ENCODE measurements at places on chromosomes 3 and 15.

DNA sequence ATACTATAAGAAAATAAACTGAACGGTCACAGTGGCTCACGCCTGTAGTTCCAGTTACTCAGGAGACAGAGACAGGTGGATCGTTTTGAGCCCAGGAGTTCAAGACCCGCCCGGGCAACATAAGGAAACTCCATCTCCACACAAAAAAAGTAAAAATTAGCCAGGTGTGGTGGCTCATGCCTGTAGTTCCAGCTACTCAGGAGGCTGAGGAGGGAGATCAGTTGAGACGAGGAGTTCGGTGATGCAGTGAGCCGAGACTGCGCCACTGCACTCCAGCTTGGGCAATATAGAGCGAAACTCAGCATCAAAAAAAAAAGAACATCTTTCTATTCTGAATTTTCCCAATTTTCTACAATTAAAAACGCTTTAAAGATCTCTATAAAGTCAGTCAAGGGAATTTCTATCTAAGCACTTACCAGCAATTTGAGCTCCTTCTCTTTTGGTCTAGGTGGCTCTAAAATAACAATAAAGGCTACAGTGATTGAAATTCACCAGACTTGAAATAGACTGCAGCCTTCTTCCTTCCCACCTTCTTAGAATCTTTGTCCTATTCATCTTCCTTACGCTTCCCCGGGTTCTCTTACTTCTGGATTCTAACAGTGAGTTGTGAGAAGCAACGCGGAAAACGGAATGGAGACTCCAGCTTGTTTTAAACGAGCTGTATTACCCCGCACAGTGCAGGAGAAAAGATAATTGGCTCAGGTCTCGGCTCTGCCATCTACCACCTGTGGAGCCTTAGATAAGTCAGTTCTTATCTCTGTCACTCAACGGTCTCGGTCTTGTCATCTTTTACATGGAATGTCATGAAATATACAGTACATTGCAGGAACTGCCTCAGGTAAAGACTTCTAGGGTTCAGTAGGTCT, 812 bp upstream of the SEC62 start:
- peak; percentile 7 for DNase-seq

DNA sequence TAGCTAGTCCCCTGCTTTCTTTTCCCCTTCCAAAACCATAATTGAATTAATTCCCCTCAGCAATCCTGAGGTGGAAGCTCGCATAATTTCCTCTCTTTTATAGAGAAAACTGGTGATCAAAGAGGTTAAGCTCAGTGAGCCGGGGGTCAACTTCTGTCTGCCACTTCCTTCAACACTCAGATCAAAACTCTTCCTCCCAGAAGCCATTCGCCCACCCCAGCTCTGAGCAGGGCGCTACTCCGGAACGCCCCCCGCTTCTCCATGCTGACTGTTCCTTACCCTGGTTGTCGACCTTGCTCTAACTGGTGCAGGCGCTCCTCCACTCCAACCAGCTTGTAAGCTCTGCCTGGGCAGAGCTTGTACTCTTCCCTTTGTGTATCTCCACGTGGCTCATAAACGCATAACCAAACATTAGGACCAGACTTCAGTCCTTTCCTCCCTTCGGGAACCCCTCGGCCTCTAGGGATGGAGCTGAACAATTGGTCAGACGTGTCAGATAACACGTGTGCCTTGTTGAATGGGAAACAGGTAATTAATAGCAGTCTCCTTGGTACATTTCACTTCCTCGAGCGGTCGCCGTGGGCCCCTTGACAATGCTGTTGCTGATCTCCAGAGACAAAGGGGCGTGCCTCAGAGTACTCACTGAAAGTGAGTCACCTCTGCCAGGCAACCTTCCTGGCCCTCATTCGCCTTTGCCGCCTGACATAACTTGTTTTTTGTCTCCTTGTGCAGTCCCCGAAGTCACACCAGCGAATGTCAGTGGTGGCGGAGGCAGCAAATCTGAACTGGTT, 71.8 kb downstream of the IL5RA start:
- no peak for DNase-seq

- DNase-seq: no peak
These were observed 742.4 kb upstream of the NR2F2 start for GRCh38 chr15:95588056-95588455.

GRCh38 chr3:39413691-39414420, 7.3 kb downstream of the RPSA start:
- no peak for DNase-seq

DNA sequence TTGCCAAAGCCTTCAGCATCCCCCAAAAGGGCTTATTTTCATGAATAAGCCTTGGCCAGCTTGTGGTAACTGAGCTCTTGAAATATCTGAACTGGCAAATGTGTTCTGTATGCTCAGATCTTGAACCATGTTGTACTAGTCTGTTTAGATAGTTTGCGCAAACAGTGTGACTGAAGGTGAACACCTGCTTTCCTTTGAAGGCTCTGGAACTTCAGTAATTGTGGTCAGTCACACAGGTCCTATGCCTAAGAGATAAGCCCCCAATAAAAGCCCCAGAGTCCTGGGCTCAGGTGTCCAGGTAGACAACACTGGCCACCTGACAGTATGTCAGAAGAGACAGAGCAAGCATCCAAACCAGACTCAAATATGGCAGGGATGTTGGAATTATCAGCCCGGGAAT, 5.4 kb downstream of the TUBGCP5 start:
- no peak for DNase-seq

DNA sequence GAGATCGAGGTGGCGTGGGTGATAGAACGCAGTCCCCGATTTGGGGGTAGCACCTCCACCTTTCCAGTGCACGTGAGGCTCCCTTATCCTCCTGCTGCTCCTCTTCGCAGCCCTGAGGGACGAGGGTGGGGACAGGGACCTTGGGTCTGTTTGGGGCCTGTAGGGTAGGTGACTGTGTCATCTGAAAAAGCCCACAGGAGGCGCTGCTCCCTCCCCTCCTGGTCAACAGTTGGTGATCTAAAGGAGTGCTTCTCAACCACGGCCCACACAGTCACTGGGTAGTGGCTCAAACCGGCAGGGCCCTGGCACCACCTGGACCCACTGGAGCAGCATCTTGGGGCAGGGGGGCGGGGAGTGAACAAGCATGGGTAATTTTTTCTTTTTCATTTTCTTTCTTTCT, 7.1 kb downstream of the LRRK1 start:
- no peak for DNase-seq

DNA sequence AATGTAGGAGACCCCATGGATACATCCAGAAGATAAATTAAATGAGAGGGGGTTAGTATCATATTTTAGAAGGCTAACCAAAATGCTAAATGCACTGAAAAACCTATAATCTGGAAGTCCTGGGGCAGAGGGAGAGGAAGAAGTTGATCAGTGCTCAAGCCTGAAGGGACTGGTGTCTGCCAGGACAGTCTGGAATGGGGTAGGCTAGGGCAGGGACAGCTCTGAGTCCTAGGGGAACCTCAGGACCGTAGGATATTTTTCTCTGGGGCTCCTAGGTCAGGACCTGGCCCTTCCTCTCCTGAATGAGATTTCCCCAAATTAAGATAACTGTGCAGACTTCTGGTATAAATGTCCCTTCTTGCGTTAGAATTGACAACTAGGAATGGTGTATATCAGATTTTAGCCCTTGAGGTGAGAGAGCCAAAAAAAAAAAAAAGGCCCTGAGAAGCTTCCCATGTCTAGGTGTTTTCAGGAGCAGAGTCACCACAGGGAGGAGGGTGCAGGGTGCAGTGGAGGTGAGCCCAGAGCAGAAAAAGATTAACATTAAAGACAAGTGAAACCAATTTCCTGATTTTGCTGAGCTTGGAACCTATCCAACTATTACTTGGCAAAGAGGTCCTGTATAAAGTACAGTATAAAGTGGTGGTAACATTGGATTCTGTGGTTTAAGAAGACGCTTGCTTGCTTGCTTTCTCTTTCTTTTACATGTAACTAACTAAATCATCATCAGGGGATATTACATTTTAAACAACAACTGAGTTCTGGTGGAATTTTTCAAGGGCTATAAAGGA, 63.5 kb downstream of the HACD2 start:
- no peak for DNase-seq

- DNase-seq: no peak
These were observed 2.5 kb downstream of the OR4F6 start for GRCh38 chr15:101805605-101806345.

DNA sequence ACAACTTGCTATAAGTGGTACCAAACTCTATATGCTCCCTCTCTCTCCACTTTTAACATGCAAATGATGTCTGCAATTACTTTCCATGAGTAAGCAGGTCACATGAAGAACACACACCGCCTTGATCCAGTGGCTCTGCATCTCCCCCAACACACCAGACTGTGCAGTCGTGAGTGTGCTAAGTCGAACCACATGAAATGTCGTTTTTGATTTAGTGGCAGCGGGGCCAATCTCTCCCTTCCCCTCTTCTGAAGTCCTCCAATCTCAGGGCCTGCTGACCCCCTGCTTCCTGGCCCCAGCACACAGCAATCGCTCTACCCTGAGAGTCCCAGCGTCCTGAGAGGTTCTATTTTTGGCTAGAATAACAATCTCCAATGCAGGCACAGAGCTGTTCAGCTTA, 312.5 kb downstream of the SHQ1 start:
- no peak for DNase-seq

GRCh38 chr3:173078525-173078924, 62.5 kb downstream of the SPATA16 start:
- DNase-seq: no peak

DNA sequence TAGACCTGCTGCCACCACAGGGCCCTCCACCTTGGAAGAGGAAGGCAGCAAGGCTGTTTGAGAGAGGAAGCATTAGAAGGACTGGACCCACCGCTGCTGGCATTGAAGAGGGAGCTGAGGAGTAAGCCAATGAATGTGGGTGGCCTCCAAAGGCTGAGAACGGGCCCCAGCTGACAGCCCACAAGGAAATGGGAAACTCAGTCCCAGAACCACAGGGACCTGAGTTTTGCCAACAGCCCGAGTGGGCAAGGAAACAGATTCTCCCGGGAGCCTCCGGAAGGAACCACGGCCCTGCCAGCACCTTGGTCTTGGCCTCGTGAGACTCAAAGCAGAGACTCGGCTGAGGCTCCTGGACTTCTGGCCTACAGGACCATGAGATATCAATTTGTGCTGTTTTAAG, 95.4 kb upstream of the SNRPA1 start:
- no peak for DNase-seq

GRCh38 chr15:88476635-88477060, 9.1 kb downstream of the MRPS11 start:
- DNase-seq: peak; percentile 9

GRCh38 chr3:45105855-45106671, 40.1 kb downstream of the CDCP1 start:
- peak; percentile 77 for DNase-seq

DNA sequence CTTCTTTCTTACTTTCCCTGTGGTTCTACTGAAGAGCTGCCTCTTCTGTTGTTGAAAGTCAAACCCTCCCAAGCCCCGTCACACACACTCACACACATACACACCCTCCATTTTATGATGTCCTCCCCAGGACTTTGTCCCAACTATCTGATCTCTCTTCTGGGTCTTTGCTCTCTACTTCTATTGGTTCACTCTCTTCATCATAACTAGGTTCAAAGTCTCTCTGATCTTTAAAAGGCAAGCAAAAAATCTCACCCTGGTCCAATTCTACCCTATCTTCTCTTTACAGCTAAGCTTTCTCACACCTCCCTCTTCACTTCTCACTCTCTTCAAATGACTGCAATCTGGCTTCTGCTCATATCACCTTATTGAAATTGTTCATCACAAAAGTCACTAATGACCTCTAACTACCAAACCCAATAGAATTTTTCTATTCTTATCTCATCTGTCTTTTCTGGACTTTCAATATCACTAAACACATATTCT, 34.8 kb downstream of the LRRFIP2 start:
- no peak for DNase-seq

DNA sequence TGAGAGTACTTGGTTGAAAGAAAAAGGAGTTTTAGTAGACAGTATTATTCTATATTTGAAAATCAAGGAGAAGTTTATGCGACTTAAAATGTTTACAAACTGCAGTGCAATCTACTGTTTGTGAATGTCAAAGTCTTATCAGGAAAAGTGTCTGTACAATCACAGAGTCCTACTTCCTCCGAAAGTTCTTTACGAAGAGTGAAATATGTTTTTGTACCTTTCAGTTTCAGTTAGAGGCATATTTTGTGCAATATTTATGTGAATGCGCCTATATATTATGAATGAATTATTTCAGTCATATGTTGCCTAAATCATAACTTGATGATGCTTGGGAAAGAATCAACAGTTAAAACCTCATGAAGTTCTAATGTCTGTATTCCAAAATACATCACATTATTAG, 31.5 kb downstream of the NGRN start:
- no peak for DNase-seq

DNA sequence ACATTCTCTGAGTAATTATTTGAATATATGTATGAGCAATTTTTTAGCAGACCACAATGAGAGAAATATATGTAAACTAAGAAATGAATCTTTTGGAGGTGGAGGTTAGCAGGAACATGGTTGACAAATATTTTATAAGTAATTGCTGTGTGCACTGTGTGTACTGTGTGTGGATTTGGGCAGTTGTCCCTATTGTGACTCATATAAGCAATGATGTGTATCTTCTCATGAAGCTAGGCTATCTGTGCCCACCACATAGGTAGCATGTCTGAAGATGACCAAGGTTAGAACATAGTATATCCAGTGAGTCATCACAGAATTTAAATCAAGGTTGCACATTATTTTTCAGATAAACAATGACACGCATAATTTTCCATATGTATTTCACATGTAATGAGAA, 713.9 kb upstream of the GBE1 start:
- DNase-seq: no peak

DNA sequence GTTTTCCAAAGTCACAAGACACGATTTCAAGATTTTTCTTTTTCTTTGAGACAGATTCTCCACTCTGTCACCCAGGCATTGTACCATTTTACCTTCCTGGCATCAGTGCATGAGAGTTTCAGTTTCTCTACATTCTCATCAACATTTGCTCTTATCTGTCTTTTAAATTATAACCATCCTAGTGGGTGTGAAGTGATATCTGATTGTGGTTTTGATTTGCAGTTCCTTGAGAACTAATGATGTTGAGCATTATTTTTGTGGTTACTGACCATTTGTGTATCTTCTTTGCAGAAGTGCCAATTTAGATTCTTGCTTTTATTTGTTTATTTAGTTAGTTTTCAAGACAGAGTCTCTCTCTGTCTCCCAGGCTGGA, 41.2 kb downstream of the ADIPOQ start:
- no peak for DNase-seq

- no peak for DNase-seq
These were observed 697 bp upstream of the RAB5A start for GRCh38 chr3:19945969-19946831.

GRCh38 chr3:190345027-190345821, 23.0 kb upstream of the CLDN1 start:
- DNase-seq: no peak

DNA sequence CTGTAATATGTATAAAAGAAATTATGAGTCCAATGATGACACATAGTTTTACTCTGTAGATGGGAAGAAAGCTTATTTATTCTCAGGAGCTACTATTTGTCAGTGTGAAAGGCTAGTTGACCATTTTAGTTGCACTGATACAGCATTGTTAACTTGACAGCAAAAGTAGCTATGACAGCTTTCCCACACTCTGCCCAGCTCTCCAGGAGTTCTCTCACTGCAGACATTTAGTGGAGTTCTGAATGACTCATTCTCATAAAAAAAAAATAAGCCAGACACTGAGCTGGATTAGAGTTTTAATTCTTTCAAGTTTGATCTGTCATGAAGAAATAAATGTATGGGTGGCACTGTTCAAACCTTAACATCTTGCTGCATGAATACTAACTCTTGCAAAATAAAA, 77.2 kb upstream of the CFAP20DC start:
- no peak for DNase-seq

- no peak for DNase-seq
These were observed 141.7 kb downstream of the C3orf38 start for GRCh38 chr3:88291486-88291885.

- no peak for DNase-seq
These were observed 39.3 kb upstream of the GATA2 start for GRCh38 chr3:128532012-128532983.

- no peak for DNase-seq
These were observed 369.8 kb downstream of the DIPK2A start for GRCh38 chr3:144341471-144341870.
